ENCODE measurements at places on chromosomes 1 and 21. TPM values are rescaled to one million over a fixed set of nuclear protein-coding genes. Genes with fewer than 3 reads are reported as not detected.

- peaks cover 6% of the 10 kb centered on the region for H3K4me1 ChIP-seq
- H3K27me3 ChIP-seq: peaks cover 33% of the 10 kb centered on the region
- H3K27ac ChIP-seq: no peak overlapping the region
- H3K4me3 ChIP-seq: no peak overlapping the region
- no peaks in the 10 kb centered on the region for H3K36me3 ChIP-seq
Observed at GRCh38 chr1:89767618-89768017, 53.2 kb upstream of the LRRC8D start.

- no peak for DNase-seq
- peaks cover 9% of the 10 kb centered on the region for H3K4me1 ChIP-seq
- H3K27ac ChIP-seq: no peak overlapping the region
Observed at GRCh38 chr1:84425150-84425896, 27.0 kb downstream of the DNASE2B start.

- H3K4me3 ChIP-seq: no peak overlapping the region
- H3K4me1 ChIP-seq: peaks cover 2% of the 10 kb centered on the region
- DNase-seq: no peak
Observed at GRCh38 chr1:51070011-51070410, 32.0 kb upstream of the C1orf185 start.

DNA sequence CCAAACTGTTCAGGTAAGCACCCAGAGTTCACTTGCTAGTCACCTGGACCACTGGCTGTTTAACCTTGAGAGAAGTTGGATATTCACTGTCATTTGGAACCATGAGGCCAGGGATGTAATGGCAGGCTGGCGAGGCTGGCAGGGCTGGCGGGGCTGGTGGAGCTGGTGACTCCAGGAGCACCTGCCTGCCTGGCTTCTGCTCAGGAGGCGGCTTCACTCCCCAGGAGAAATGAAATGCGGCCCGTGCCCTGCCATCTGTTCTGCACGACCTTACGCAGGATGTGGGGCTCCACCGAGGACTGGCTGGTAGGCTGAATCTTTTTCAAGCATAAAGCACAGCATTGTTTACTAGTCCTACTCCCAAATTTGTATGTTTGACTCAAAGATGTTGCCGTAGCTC, 22.7 kb upstream of the MX1 start:
- no peak overlapping the region for H3K4me3 ChIP-seq
- DNase-seq: no peak
- peaks cover 1% of the 10 kb centered on the region for H3K4me1 ChIP-seq
- no peak overlapping the region for H3K27ac ChIP-seq

- no peak overlapping the region for H3K27ac ChIP-seq
- H3K4me3 ChIP-seq: no peak overlapping the region
- no peaks in the 10 kb centered on the region for H3K4me1 ChIP-seq
- DNase-seq: no peak
- H3K36me3 ChIP-seq: no peaks in the 10 kb centered on the region
Observed at GRCh38 chr1:62250126-62250726, 55.6 kb downstream of the L1TD1 start.

- H3K27me3 ChIP-seq: peaks cover 38% of the 10 kb centered on the region
- no peak for DNase-seq
- H3K4me1 ChIP-seq: peaks cover 6% of the 10 kb centered on the region
- peaks cover under 1% of the 10 kb centered on the region for H3K36me3 ChIP-seq
- no peak overlapping the region for H3K27ac ChIP-seq
Observed at GRCh38 chr21:45979141-45979631, 2.4 kb upstream of the COL6A1 start.

GRCh38 chr1:59640851-59641250, 173.9 kb upstream of the HOOK1 start:
- H3K27me3 ChIP-seq: no peaks in the 10 kb centered on the region
- H3K4me1 ChIP-seq: peaks cover 12% of the 10 kb centered on the region
- H3K4me3 ChIP-seq: no peak overlapping the region
- H3K36me3 ChIP-seq: peaks cover 2% of the 10 kb centered on the region
- no peak for DNase-seq

DNA sequence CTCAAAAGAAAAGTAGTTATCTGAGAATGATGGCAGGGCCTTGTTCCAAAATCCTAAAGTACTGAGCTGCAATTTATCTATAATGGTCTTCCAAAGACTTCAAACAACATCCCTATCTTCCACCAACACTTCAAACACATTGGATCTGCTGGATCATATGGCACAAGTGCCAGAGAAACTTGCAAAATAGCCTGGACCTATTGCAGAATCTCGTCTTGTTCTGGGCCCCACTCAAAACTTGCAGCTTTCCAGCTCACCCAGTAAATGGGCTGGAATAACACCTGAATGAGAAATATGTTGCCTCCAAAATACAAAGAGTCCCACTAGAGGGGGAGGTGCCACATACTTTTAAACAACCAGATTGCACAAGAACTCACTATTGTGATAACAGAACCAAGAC, 44.0 kb upstream of the PKN2 start:
- H3K27me3 ChIP-seq: no peaks in the 10 kb centered on the region
- H3K36me3 ChIP-seq: no peaks in the 10 kb centered on the region
- no peak overlapping the region for H3K27ac ChIP-seq
- no peak for DNase-seq

DNA sequence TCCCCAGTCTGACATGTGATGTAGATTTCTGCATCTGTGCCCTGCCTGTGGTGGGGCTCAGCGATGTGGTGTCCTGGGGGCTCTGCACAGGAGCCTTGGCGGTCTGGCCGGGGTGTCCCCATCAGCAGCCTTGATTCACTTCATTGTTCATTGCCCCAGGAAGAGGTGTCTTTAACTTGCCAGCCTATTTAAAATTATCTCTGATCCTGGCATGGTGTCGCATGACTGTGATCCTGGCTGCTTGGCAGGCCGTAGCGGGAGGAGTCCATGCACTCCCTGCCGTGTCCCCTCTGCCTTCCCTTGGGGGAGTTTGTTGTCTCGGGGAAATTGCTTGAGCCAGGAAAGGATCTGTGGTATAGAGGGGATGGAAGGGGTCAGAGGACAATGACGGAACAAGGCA, 59.9 kb downstream of the TRIM11 start:
- no peak overlapping the region for H3K27ac ChIP-seq
- peaks cover 11% of the 10 kb centered on the region for H3K36me3 ChIP-seq
- no peaks in the 10 kb centered on the region for H3K27me3 ChIP-seq
- no peak overlapping the region for H3K4me3 ChIP-seq

DNA sequence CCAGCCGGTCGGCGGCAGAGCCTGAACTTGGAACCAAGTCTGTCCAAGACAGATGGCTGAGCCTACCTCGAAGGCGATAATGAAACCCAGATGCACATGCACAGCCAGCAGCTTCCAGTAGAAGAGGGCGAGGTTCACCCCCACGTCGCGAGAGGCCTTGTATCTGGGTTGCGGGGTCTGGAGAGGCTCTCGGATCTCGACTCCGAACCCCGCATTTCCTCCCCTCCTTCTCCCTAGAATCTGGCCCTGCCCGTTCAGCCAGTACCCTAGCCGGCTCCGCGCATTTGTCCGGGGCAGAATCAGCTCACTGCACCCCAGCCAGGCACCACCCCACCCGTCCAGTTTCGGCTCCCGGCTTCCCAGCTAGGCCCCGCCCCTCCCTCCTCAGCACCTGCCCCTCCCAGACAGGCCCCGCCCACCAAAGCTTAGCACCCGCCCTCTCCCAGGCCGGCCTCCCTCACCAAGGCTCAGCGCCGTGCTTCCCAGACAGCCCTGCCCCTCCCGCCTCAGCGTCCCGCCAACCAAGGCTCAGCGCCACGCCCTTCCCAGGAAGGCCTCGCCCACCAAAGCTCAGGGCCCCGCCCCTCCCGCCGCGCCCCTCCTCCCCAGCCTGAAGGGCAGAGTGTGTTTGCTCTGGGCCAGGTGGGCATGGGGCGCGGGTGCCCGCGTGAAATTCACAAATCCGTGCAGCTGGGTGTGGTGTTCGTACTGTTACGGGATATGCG, 4.8 kb upstream of the ARHGEF19 start:
- H3K4me1 ChIP-seq: peaks cover 13% of the 10 kb centered on the region
- peaks cover 32% of the 10 kb centered on the region for H3K27me3 ChIP-seq
- H3K27ac ChIP-seq: peak overlapping the region; percentile 84
- peak overlapping the region; percentile 77 for H3K4me3 ChIP-seq
- DNase-seq: peak; percentile 91

- no peak overlapping the region for H3K27ac ChIP-seq
- no peak for DNase-seq
- no peaks in the 10 kb centered on the region for H3K27me3 ChIP-seq
- H3K36me3 ChIP-seq: peaks cover 6% of the 10 kb centered on the region
- no peak overlapping the region for H3K4me3 ChIP-seq
- no peaks in the 10 kb centered on the region for H3K4me1 ChIP-seq
Observed at GRCh38 chr21:9837946-9838737, 683.2 kb upstream of the TPTE start.

GRCh38 chr1:45008076-45008475, 3.0 kb downstream of the HECTD3 start:
- no peak for DNase-seq
- peaks cover 20% of the 10 kb centered on the region for H3K4me1 ChIP-seq

DNA sequence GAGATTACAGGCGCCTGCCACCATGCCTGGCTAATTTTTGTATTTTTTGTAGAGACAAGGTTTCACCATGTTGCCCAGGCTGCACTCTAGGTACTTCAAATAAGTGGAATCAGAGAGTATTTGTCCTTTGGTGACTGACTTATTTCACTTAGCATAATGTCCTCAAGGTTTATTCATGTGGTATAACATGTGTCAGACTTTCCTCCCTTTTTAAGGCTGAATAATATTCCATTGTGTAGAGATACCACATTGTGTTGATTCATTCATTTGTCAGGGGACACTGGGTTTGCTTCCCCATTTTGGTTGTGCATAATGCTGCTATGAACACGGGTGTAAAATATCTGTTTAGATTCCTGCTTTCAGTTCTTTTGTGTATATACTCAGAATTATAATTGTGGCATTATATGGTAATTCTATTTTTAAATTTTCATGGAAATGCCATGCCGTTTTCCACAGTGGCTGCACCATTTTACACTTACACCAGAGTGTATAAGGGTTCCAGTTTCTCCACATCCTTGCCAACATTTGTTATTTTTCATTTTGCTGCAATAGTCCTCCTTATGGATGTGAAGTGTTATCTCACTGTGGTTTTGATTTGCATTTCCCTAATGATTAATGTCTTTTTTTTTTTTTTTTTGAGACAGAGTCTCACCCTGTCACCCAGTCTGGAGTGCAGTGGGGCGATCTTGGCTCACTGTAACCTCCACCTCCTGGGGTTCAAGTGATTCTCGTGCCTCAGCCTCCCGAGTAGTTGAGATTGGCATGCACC, 35.1 kb downstream of the IL6R start:
- H3K36me3 ChIP-seq: no peaks in the 10 kb centered on the region
- no peak overlapping the region for H3K27ac ChIP-seq
- no peak for DNase-seq

DNA sequence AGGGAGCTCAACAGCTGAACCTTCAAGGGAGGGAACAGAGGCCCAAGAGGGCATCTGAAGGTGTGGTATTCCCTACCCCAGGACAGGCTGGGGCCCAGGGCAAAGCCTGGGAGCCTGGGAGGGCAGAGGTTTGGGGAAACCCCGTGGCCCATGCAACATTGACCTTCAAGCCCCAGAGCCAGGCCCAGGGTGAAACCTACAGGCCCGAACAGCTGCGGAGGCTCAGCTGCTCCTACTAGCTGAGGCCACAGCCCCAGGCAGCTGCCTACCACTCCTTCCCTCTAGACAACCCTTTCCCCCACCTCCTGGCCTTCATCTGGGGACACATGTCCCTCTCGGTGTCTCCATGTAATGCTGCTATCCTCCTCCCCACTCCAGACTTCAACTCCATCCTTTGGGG, 3.2 kb downstream of the LAD1 start:
- H3K27ac ChIP-seq: no peak overlapping the region
- H3K4me1 ChIP-seq: peaks cover 44% of the 10 kb centered on the region
- H3K4me3 ChIP-seq: no peak overlapping the region
- H3K27me3 ChIP-seq: no peaks in the 10 kb centered on the region

DNA sequence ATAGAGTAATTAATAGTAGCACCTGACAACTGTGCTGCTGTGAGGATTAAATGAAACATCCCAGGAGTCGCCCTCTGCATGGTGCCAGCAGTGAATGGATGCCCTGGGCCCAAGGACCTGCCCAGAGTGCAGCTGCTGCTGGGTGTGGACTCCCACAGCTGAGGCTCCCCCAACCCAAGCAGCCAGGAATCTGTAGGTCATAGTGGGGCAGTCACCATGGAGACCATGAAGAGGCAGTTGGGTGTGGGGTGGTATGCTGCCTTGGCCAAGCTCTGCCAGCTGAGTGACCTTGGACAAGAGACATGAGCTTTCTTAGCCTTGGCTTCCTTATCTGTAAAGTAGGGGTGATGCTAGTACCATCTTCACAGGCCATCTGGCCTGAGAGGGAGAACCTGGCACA, 9.4 kb downstream of the OLIG2 start:
- H3K27me3 ChIP-seq: peaks cover 75% of the 10 kb centered on the region
- H3K4me1 ChIP-seq: no peaks in the 10 kb centered on the region
- H3K4me3 ChIP-seq: no peak overlapping the region

DNA sequence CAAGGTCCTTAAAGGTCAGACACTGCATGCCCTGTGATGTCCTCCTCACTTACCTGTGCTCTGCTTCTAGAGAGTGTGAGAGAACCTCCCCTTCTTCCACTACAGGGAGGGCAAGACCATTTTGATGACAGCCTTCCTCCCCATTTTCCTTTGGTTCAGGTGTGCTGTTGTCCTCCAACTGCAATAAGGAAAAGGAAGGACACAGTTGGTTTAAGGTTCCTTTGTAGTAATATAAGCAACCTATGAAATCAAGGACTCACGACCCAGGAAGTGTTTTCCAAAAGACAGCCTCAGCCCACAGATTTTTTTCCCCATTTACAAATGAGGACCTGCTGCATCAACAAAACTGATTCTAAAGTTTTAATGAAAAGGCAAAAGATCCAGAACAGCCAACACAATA, 6.6 kb upstream of the CCDC17 start:
- no peak overlapping the region for H3K27ac ChIP-seq
- no peak overlapping the region for H3K4me3 ChIP-seq
- no peaks in the 10 kb centered on the region for H3K4me1 ChIP-seq
- no peak for DNase-seq
- H3K36me3 ChIP-seq: peaks cover 29% of the 10 kb centered on the region
- no peaks in the 10 kb centered on the region for H3K27me3 ChIP-seq

- peaks cover 8% of the 10 kb centered on the region for H3K36me3 ChIP-seq
- no peaks in the 10 kb centered on the region for H3K27me3 ChIP-seq
- no peak for DNase-seq
- peaks cover 5% of the 10 kb centered on the region for H3K4me1 ChIP-seq
- H3K27ac ChIP-seq: no peak overlapping the region
Observed at GRCh38 chr1:43123031-43123430, 49.1 kb downstream of the EBNA1BP2 start.

DNA sequence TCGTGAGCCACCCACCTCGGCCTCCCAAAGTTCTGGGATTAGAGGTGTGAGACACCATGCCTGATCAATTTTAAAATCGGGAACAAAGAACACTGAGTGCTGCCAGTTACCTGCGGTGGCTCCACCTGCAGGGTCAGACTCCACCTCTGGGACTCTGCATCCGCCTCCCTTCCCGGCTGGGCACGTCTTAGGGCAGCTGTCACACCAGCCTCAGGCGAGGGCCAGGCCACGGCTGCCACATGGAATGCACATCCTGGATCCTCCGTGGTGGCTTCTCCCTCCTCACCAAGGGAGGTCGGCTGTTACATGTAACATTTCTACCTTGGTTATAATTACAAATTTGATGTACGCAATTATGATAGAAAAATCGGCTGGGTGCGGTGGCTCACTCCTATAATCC, 5.9 kb upstream of the MXRA8 start:
- no peak for DNase-seq
- H3K36me3 ChIP-seq: no peaks in the 10 kb centered on the region
- peaks cover 5% of the 10 kb centered on the region for H3K4me1 ChIP-seq

- no peak for DNase-seq
- H3K4me3 ChIP-seq: no peak overlapping the region
- peaks cover 14% of the 10 kb centered on the region for H3K4me1 ChIP-seq
- no peaks in the 10 kb centered on the region for H3K27me3 ChIP-seq
Observed at GRCh38 chr1:173426057-173426456, 51.1 kb upstream of the PRDX6 start.

The RHCE gene
- not detected for total RNA-seq

The CYP2J2 gene
- total RNA-seq: 0.58 TPM

The RPE65 gene
- not detected for total RNA-seq

The OR2L8 gene
- not detected for total RNA-seq

The NBPF8 gene
- 19.6 TPM for total RNA-seq

The CFHR4 gene
- not detected for total RNA-seq
